Epithelial cell of prostate (primary cell): ENCODE measurements at places on chromosomes 4 and X.

GRCh38 chrX:100681599-100681998, 37.6 kb downstream of the SRPX2 start:
- no peak for DNase-seq

DNA sequence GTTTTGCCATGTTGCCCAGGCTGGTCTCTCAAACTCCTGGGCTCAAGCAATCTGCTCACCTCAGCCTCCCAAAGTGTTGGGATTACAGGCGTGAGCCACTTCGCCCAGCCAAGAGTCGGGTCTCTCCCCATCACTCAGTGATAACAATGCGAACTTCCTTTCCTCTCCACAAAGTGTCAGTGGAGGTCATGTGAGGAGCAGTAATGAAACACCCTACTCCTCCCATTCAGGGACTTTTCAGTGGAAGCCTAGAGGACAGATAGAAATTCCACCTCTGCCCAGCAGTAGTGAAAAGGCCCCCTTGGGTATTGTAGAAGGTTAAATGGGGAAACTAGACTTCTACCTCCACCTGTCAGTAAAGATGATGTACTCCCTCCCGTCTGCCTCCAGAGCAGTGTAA, 141.9 kb upstream of the STK26 start:
- no peak for DNase-seq

DNA sequence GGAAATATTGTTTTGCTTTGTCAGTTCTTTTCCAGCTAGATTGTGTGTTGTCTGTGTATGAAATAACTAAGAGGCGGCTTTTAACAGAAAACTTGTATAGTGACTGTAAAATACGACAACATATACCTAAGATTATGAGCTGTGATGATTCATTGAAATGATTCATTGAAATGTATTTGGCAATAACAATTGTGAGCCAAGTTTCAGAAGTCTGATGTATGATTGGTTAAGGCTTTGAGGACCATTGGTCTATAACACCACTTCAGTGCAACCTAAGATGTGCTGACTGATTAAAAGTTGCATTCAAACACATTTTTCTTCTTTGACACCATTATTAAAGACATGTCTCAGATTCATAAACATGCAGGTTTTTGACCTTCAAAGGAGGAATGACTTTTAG, 76.6 kb downstream of the PTPN13 start:
- peak; percentile 70 for DNase-seq

GRCh38 chr4:83643036-83643435, 107.1 kb downstream of the GPAT3 start:
- no peak for DNase-seq

- DNase-seq: no peak
These were observed 477.6 kb upstream of the INTU start for GRCh38 chr4:127155116-127155515.
